Cerebellum (tissue), 4 donors: ENCODE measurements at places on chromosomes 2 and 18.

DNA sequence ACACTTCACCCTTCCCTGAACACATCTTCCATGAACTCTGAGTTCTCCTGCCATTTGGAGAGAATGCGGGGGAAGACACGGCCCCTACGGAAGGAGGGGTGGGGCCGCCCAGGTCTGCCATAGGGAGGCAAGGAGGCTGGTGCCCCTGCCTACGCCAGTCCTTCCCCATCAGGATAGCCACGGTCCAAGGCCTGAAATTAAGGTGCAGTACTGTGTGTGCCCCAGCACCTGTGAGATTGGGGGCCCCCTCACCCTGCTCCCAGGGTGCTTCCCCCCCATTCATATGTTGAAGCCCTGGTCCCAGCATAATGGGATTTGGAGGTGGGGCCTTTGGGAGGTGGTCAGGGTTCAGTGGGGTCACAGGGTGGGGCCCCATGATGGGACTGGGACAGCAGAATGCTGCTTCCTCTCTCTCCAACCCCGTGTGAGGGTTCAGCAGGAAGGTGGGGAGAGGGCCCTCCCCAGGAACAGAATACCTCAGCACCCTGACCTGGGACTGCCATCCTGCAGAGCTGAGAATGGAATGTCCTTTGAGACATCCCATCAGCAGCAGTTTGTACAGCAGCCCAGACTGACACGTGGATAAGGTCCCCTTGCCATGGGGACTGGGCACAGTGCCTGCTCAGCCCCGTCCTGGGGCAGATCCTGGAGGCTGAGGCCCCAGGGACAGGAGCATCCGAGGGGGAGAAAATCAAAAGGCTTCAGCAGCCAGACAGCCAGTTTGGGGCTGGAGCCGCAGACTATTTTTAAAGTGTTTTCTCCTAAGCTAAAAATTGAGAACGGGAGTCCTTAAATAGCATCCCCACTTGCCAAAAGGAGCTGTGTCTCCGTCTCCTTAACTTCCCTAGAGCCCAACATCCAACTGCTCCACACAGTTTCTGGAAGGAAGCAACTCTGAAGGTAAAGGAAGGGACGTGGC, 105.1 kb downstream of the NDUFA10 start:
- no peak for DNase-seq

- no peak for DNase-seq
Observed at GRCh38 chr18:48548011-48548771, 9.4 kb downstream of the CTIF start.

- DNase-seq: no peak
Observed at GRCh38 chr2:234286956-234287355, 209.9 kb downstream of the ARL4C start.

DNA sequence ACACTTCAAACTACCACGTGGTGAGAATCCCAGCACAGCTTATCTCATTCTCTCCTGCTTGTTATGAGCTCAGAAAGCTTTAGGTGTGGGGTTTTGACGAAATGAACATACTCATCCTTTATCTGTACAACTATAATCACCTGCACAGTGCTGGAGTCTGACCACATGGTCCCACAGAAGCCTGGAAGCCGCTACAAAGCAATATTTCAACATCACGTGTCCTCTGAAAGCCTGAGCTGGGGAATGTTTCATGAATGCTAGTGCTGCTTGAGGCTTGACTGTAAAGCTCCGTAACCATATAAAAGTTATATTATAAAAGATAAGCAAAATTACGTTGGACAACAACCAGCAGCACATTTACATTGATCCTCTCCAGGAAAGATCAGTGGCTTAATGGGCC, 43.9 kb downstream of the PIEZO2 start:
- DNase-seq: no peak

DNA sequence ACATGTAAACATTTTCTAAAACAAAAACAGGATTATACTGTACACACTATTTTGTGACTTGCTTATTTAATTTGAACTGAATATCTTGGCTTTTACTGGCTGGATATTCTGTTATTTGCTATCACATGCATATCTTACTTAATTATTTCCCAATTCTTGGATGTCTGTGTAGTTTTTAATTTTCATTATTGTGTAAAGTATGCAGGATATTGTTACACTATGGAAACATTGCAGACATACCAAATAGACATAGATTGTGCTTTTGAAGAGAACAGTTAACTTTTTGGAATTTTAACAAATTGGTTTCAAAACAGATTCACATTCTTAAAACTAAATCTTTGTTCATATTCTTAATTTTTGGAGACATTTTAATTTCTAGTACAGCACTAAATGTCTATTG, 2.1 kb downstream of the PHOSPHO2 start:
- DNase-seq: no peak

DNA sequence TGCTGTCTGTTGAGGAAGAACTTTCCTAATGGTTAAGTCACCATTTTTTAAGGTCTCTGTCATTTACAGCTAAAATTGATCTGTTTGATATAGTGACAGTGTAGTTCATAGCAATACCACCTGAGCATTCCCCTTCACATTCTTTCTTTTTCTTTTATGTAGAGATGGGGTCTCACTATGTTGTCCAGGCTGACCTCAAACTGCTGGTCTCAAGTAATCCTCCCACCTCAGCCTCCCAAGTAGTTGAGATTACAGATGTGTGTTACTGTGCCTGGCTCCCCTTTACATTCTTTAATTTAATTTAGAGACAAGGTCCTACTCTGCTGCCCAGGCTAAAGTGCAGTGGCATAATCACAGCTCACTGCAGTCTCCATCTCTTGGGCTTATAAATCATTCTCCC, 72.7 kb upstream of the ACVR1 start:
- DNase-seq: no peak

DNA sequence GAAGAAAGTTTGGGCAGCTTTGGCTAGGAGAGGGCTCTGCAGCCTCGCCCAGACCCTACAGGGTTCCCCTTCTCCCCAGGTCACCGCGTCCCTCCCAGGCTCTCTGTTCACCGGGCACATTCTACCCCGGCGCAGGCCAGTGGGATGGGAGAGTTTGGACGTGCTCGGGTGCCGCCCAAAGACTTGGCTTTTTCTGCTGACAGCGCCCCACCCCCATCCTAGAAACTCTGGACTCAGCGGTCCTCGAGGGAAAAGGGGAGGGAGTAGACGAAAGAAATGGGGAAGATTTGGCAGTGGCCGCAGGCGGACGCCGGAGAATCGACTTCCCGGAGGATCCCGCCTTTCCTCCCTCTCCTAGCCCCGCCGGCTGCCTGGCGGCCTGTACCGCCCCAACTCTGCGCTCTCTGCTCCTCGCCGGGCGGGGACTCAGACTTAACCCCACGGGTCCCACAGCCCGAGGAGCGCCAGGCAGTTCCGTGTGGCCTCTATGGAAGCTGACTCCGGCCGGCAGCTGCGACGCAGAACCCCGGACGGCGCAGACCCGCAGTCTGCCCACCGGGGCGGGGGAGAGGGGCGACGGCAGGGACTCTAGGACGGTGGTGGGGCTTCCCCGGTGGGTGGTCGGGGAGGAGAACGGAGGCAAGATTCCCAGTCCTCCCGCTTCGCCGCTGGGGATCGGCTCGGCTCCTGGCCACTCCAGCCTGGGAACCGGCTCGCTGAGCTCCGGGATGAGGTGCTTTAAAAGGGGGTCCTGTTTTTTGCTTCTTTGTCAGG, 863 bp upstream of the SIX2 start:
- DNase-seq: no peak
